ENCODE measurements at places on chromosomes 12 and 14. TPM values are rescaled to one million over a fixed set of nuclear protein-coding genes. Genes with fewer than 3 reads are reported as not detected.

- DNase-seq: no peak
Measured at GRCh38 chr12:97452839-97453238, 9.8 kb upstream of the RMST start.

GRCh38 chr14:101105045-101105444 is 201.5 kb upstream of the RTL1 start:
- DNase-seq: no peak

DNA sequence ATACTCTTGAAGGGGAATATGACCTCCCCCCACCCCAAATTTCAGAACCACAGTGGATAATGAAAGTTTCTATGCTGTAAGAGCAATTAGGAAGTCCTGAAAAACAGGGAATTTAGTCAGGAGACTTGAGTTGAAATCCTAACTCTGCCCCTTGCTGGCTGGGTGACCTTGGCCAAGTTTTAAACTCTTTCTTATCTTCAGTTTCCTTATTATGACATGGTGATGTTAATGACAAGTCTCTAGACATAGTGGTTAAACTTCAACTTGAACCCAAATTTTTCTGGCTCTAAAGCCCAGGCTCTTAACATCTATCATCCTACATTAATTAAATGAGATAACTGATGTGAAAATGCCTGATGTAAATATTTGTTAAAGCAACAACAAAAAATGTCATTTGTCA is 325.9 kb downstream of the APAF1 start:
- DNase-seq: no peak

LPAR5 gene
- total RNA-seq: 2.8 TPM

PPP1R13B gene
- 11.7 TPM for total RNA-seq

GRCh38 chr14:56331592-56332216 is 213.5 kb downstream of the PELI2 start:
- no peak for DNase-seq

PTGER2 gene
- total RNA-seq: 2.5 TPM

DNA sequence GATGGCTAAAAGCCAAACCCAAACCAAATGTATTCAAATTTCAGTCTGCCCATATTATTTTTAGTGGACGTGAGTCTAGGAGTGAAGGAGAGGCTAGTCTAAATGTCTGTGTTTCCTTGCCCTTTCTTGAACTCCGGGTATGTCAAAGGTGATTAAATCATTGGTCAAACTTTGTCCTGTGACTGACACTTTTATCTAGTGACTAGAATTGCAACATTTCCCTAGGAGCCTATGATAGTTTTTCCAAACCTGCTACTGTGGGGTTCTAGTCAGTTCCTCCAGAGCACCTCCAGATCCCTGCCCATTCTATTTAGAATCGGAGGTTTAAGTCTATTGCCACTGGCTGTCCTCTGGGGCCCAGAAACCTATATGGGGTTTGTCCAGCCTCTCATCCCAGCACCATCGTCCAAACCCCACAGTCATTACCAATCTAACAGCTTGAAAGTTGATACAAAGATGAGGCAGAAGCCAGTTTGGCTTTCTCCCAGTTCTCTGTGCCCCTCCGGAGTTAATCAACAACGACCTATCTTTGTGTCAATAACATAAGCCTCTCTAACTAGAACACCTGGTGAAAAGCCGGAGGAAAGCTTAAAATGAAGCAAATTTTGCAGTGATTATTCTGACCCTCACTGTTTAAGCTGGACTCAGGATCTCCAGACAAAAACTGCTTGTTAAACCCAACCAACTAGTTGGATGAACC is 306.7 kb downstream of the ZFP36L1 start:
- DNase-seq: no peak

DNA sequence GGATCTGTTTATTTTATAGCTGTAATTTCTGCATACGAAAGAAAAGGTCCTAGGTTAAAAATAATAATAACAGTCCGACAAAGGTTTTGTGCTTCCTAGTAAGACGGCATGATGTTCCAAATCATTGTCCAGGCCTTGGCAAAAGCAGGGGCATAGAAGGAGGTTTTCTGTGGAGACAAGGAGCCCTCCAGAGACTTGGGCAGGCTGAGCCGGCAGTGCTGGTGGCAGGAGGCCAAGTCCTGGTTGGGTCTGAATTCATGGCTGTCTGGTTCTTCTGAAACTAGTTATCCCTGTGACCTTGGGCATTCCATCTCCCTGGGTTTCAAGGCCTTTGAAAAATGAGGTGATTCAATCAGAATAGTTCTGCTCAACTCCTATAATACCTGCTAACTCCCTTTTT is 44.0 kb downstream of the KCNK13 start:
- no peak for DNase-seq

DNA sequence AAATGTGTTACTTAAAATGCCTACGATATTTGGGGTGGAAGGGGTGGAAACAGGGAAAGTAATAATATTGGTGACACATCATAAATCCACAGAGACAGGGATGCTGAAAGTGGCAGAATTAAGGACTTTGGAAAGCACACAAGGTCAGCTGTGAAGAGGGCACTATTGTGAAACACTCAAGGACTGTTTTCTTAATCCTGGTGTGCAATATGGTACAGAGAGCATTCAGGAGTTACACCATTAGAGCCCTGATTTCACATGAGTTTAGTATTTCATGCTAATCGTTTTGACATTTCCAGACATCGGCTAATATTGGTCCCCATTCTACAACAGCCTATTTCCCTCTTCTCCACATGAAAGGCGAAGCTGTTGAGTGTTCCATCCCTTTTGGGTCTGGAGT is 219.2 kb downstream of the MSRB3 start:
- DNase-seq: no peak

Measured in activated naive CD4-positive, alpha-beta T cell treated with anti-CD3 and anti-CD28 coated beads, Interleukin-2, amount 50 U/mL, for 72 hours (primary cell).